Posterior cingulate gyrus (tissue), 11 donors: ENCODE measurements at places on chromosomes 6 and 20.
A peak's percentile ranks its signal among the peaks of the same experiment; 100 is the strongest.

GRCh38 chr6:64489763-64490162 lies 854.2 kb downstream of the PHF3 start:
- DNase-seq: no peak

GRCh38 chr6:47631269-47631772 lies 67.1 kb upstream of the ADGRF4 start:
- DNase-seq: no peak

DNA sequence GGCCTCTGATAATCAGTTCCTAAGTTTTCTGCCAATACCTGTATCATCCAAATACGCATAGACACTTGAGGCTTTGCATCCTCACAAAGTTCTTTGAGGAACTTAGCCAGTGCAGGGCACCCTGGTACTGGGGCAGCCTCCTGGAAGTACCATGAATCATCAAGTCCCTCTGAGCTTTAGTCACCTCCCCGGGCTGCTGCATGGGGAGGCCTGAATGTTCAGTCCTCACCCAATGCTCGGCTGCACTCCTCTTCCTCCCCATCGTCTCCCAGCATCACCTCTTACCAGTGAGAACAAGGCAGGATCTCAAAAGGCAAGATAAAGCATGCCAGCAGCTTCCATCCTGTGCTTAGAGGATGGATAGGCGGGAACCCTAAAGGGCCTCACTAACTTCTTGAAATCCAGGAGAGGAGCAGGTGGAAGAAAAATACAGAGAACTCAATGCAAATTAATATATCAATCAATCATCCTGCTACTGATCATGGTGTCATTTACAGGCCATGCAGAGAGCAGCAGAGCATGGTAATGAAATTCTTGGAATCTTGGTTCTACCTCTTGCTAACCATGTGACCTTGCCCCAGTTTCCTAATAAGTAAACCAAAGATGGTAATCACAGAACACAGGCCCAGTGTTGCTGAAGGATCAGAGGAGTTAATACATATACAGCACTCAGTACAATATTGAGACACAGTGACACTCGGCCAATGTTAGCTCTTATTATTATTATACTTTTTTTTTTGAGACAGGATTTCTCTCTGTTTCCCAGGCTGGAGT lies 4.7 kb upstream of the CCN6 start:
- DNase-seq: no peak

- DNase-seq: no peak
Measured at GRCh38 chr6:100518588-100518987, 53.9 kb upstream of the SIM1 start.

DNA sequence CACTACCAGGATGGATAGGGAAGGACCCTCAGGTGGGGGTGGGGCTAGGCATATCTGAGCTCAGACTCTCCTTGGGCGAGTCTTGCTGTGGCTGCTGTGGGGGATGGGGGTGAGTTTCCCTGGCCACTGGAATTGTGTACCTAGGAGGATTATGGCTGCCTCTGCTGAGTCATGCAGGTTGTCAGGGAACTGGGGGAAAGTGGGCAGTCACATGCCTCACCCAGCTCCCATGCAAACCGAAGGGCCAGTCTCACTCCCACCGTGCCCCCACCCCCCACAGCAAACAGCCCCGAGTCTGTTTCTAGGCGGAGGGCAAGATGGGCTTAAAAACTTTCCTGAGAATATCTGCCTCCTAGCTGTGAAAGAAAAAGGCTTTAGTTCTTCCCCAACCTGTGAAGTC lies 210.3 kb upstream of the FERMT1 start:
- DNase-seq: no peak

DNA sequence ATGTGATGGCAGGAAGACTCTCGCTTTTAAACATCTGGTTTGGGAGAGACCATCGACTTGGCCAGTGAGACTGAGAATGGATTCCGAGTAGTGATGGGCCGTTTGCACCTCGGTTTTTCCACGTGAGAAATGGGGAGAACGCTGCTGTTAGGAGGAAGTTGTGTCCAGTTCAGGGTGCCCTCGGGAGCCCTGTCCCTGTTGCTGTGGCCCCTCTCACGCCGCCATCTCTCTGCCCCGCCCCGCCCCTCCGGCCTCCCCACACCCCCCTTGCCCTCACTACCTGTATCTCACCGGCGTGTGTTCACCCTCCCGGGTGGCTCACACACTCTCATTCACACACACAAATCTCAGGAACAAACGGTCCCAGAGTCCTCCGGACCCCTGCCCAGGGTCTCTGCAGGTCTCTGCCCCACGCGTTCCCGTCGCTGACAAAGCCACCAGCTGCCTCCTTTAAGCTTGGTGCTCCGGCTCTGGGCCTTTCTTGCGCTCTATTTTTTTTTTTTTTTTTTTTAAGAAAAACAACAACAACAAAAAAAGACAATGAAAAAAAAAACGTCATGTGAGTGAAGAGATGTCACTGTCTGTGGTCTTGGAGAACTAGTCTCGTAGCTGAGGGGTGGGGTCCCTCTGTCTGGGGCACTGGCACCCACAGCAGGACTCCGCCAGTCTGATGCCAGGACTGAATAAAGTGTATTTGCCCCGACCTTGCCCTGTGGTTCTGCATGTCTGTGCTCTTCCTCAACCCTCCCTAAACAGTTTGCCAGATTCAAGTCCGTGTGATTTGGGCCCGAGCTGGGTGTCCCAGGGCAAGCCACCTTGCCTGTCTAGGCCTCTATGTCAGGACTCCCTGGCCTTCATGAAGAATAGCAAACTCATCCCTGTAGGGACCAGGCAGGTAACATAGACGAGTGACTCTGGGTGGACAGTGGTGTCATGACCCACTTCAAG lies 2.9 kb downstream of the SOX12 start:
- DNase-seq: no peak

- DNase-seq: no peak
Measured at GRCh38 chr6:23202207-23202606, 632.8 kb downstream of the HDGFL1 start.

GRCh38 chr6:139349464-139350020 lies 24.9 kb downstream of the CITED2 start:
- DNase-seq: no peak

DNA sequence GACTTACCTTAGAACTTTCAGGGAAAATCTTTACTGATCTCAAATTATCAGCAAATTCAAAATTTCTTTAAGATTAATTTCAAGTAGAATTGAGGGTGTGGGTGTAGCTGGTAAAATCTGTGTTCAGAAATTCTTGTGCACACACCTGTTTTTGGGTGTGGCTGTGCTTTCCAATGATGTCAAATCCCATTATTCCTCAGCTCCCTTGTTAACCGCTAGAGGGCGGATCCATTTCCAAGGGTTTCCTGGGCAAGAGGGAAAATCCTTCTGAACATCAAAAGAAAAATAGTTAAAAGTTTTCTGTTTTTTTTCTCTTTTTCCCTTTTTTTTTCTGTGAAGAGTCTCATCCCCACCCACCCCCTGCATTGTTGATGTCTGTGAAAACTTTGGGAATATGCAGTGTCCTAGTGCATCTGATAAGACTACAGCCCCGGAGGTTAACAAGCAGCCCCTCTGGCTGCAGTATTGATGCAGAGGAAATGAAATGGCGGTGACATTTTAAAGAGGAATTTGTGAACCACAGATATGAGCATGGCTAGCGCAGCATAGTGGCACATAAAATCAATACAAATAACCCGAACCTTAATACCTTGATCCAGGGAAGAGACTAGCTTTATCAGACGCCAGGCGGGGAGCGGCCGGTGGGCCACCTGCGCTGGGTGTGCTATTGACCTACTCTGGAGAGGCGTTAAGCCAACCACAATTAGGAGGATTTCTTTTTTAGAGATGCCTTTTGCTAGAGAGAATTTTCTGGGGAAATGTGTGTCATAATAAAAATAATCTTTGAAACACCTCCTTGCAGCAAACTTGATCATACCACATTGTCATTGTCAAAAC lies 130.9 kb downstream of the FOXA2 start:
- DNase-seq: no peak

GRCh38 chr20:1177680-1178079 lies 7.1 kb downstream of the TMEM74B start:
- no peak for DNase-seq

GRCh38 chr6:65289491-65289890 lies 417.5 kb downstream of the EYS start:
- DNase-seq: no peak

GRCh38 chr6:110329348-110329713 lies 28.8 kb downstream of the METTL24 start:
- DNase-seq: no peak

- DNase-seq: no peak
Measured at GRCh38 chr6:90178384-90178855, 118.2 kb downstream of the BACH2 start.

DNA sequence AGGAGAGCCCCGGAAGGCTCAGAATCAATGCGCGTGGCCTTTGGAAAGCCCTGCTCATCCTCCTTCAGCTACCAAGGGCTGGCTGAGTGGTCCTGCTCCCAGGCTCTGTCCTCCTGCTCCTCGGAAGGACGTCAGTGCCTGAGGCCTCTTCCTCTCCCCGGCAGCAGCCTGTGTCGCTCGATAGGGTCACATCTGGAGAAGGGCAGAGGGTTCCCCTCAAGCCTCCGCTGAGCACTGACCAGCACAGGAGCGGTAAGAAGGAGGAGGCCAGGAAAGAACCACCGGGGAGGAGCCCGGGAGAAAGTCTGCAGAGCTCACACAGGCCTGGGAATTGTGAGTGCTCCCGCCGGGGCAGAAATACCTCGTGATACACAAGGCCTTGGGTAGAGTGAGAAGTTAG lies 21.2 kb downstream of the KIF25 start:
- no peak for DNase-seq

- no peak for DNase-seq
Measured at GRCh38 chr20:43528258-43528875, 20.9 kb downstream of the L3MBTL1 start.

GRCh38 chr6:4932228-4932903 lies 71.5 kb downstream of the RPP40 start:
- no peak for DNase-seq

DNA sequence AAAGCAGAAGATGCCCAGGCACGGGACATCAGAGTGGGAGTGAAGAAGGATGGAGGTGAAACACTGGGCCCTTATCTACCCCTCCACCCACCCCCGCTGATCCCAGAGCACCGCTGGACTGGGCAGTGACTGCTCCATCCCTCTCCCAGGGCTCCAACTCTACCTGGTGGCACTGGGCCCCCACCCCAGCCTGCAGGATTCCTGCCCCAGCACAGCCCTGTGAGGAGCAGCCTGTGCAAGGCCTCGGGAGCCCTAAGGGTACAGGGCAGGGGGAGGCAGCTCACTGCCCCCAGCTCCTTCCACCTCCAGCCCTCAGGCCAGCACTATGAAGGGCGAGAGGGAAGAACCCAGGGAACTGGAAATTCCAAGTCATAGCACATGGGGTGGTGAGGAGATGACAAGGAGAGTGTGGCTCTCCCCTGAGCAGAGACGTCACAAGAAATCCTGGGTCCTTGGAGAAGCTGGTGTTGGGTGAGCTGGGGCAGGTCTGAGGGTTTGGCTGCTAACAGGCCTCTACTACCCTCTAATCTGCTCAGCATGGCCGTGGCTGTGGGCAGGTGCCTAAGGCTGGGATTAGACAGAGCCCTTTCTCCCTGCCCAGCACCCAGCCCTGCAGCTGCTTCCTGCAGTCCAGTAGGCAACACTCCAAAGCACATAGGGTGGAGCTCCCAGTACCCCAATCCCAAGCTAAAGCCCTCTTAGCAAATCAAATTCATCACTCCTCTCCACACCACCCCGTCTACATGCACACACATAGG lies 3.5 kb downstream of the CST3 start:
- peak; percentile 64 for DNase-seq

- DNase-seq: no peak
Measured at GRCh38 chr6:82385546-82385945, 21.9 kb downstream of the TPBG start.

DNA sequence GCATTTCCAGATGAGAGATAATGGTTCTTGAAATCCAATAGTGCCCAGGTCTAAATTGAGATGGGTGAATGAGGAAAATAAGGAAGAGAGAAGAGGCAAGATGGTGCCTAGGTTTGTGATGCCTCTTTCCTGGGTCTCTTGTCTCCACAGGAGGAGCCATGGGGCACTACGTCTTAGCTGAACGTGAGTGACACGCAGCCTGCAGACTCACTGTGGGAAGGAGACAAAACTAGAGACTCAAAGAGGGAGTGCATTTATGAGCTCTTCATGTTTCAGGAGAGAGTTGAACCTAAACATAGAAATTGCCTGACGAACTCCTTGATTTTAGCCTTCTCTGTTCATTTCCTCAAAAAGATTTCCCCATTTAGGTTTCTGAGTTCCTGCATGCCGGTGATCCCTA lies 6.8 kb downstream of the HFE start:
- no peak for DNase-seq

DNA sequence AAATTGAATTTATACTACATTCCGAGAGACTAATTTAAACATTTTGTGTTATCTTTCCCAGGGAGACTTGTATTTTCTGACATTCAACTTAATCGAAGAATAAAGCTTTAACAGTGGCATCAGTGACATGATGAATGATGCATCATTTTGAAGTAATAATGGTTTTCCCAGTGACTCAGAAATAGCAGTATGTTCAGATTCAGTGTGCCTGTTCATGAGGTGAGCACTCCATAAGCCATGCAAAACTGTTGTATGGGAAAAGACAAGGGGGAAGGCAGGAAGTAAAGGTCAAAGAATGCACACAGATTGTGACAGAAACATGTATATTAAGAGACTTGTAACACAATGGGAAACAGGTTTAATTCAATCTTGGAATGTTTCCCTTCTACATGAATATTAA lies 1348.2 kb upstream of the GJE1 start:
- DNase-seq: no peak

GRCh38 chr6:29967379-29968010 lies 25.2 kb downstream of the HLA-A start:
- no peak for DNase-seq

GRCh38 chr6:27251112-27251605 lies 3.7 kb downstream of the PRSS16 start:
- DNase-seq: peak; percentile 57

GRCh38 chr20:910870-911770 lies 5.0 kb downstream of the ANGPT4 start:
- no peak for DNase-seq

DNA sequence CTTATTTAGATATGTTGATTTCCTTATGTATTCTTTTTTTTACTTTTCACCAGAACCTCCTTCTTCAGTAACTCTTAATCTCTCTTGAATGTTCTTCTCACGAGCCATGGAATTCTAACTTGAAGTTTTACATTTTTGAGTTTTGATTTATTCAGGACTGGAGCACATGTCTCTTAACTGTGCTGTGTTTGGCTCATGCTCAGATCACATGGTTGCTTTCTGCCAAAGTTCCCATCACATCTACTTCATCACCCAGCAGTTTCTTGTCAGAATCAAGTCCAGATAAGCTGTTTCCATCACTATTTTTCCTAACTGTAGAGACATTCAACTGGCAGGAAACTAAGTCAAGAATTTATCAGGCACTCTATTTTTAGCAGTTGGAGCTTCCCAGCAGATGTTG lies 31.7 kb downstream of the SLC35A1 start:
- DNase-seq: no peak

DNA sequence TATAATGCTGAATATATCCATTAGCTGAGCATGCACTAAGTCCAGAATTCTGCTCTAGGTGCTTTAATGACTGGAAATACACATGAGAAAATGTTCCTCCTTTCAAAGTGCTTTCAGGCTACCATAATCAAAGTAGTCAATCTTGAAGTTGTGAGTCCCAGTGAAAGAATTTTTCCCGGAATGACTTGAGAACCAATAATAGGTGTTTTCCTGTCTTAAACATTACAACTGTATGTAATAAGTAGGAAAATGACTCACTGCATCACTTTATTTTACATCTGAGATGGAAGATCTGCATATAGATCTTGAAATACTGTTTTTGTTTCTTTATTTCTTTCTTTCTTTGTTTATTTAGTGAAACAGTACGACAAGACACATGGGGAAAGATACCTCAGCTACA lies 437.4 kb upstream of the JAG1 start:
- no peak for DNase-seq
